GM23338 (cell line): ENCODE measurements at places on chromosomes 5 and 9. TPM values are rescaled to one million over a fixed set of nuclear protein-coding genes. Genes with fewer than 3 reads are reported as not detected.

DNA sequence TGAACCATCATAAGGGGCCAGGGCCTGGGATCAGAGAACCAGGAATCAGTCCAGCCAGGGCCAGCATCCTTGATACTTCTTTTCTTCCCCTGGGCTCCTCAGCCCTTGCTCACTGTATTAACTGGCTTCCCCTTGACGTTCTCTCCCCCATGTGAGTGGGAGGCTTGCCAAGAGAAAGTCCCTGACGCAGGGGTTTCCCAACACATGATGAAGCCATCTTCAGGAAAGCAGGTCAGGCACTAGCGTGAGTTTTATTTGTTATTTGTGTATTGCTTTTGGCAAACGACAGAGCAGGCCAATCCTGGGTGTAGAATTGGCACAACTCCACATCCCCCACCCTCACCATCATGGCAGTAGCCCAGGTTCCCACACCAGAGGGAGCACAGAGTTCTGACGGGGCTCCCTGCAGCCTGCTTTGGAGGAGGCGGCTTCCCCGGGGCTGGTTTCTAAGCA lies 165.5 kb upstream of the NFIL3 start:
- DNase-seq: no peak

Gene ANKDD1B
- total RNA-seq: 0.73 TPM in 1 of 2 replicates, not detected in the other

Gene PCDHA5
- 1.4 and 3.1 TPM in 2 replicates for total RNA-seq

DNA sequence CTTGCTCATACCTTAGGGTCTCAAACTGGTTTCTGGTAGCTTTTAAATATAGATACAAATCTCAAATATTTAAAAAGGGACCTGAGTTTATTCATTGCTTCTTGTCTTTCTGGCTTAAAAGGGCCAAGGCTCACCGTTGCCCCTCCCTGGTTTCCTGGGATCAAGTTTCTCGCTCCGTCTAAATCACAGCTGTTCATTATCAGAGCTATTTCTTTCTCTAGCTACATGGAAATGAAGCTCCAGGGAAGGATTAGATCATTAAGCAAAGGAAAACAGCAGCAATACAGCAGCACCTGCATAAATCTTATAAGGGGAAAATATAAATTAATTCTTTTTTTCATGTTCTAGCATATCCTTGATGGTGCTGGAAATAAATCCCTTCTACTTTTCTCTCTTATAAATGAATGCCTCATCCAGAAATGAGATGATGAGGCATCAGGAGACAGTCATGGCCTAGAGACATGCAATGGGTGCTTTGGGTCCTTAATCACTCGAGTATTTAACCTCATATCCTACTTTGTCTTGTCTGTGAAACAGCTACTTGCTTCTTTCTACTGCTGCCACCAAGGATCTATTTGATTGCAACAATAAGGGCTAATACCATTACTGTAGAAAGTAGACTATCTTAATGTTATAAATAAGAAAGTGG lies 320.1 kb downstream of the TRPM3 start:
- no peak for DNase-seq

Gene DDX4
- 0.83 TPM in 1 of 2 replicates, not detected in the other for total RNA-seq

DNA sequence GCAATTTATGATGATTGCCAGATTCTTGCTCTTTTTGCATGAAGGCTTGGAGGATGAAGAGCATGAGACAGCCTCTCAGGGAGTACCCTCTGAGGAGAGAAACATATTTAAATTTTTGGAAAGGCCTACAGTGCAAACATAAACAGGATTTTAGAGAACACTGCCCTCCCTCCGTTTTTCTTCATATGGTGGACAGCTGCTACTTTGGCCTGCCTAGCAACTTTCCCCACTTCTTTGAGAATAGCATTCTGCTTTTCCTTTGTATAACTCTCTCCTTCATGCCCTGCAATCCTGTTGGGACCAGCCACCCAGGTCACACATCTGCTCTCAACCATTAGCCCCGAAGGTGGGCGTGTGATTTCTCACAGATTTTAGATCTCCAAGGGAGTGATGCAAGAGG lies 20.5 kb upstream of the TXN start:
- DNase-seq: no peak

Gene ABCA2
- 14.2 and 16.0 TPM in 2 replicates for total RNA-seq

GRCh38 chr5:138874241-138874640 lies 894 bp downstream of the LRRTM2 start:
- no peak for DNase-seq

- no peak for DNase-seq
Observed at GRCh38 chr9:69317894-69318293, 7.1 kb upstream of the ENTREP1 start.

Gene STPG3
- total RNA-seq: not detected in 2 replicates
